Right ventricle myocardium superior (tissue), 1 donor: ENCODE measurements at places on chromosomes 1 and 21. TPM values are rescaled to one million over a fixed set of nuclear protein-coding genes. Genes with fewer than 3 reads are reported as not detected.

GBP7 gene
- not detected for total RNA-seq

DNA sequence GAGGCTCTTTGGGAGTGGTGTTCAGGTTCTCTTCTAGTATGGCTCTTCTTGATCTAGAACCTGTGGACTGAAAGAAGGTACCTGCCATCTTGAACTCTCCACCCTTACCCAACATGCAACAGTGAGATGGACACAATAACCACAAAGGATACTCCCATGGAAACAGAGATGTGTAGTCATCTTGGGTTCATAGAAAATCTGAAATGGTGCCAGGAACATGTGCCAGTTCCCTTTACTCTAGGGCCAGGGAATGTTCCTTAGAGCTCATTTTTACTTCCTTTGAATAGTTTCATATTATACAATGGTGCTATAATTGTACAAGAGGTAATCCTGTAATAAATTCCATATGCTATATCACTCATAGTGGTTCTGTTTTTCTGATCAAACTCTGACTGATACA, 13.2 kb upstream of the SCYL3 start:
- DNase-seq, result no peak

WNT3A gene
- total RNA-seq, result not detected

GRCh38 chr21:41045534-41046268, 122.3 kb upstream of the BACE2 start:
- DNase-seq, result no peak

GRCh38 chr21:42580793-42581321, 67.2 kb downstream of the SLC37A1 start:
- DNase-seq, result peak; percentile 14

SAMD11 gene
- 1.5 TPM for total RNA-seq

GRCh38 chr1:226816576-226816975, 53.8 kb upstream of the PSEN2 start:
- no peak for DNase-seq

- DNase-seq, result peak; percentile 46
Observed at GRCh38 chr21:35394049-35394448, 344.9 kb upstream of the RUNX1 start.

DMRTA2 gene
- not detected for total RNA-seq

GRCh38 chr1:112887599-112888283, 68.3 kb downstream of the SLC16A1 start:
- no peak for DNase-seq
